ENCODE measurements at places on chromosomes 5 and 9.

GRCh38 chr5:116652196-116652729 lies 77.6 kb upstream of the SEMA6A start:
- no peak for DNase-seq

DNA sequence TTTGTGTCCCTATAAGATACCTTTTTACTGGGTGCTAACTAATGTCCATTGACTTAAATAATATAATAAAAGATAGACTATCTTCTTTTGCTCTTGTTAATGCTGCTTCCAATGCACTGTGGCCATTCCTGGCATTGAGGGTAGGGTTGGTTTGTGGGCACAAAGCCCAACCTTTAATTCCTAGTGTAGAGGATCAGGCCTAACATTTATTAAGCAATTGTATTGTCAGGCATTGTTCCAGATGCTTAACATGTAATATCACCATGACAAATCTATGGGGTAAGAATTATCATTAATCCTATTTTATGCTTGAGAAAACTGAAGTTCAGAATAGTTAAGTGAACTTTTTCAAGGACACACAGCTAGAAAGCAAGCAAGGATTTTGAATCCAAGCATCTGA lies 60.4 kb upstream of the GPBP1 start:
- DNase-seq = no peak

GRCh38 chr9:127058011-127058644 lies 64.3 kb downstream of the ANGPTL2 start:
- no peak for DNase-seq

GRCh38 chr9:33170464-33171415 lies 3.6 kb upstream of the B4GALT1 start:
- DNase-seq = no peak

- DNase-seq = no peak
Observed at GRCh38 chr5:175590471-175590881, 67.4 kb upstream of the HRH2 start.

DNA sequence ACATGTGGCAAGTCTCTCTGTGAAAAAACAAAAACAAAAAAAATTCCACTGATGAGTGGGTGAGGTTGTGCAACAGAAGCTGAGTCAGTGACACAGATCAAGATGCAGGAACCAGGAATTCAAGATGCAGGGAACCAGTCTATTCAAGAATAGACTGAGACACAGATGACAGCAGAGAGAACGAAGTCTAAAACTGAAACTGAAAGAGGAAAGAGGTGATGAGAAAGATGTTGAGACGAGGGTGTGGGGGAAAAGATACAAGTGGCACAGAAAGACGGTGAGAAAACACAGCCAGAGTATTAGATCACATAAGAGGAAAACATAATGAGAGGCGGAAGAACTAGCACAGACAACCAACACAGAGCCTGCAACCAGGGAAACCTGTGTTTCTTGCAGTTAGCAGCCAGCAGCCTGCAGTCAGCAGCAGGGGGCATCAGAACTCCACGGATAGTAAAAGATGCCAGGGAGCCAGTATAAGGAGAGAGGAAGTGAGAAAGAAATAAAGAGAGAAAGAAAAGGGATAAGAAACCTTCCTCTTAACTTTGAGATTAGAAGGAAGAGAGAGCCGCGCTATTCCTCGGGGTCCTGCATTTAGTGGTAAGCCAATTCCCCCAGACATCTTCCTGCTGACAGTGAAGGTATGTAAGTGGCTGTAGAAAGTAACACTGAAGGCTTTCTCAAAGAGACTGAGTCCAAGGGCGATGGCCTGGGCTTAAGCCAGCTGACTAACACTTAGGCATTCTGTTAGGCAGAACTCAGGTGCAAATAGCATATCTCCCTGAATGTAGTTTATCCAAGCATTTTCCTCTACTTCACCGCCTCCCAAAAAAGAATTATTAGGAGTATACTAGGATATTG lies 79.0 kb downstream of the TLR4 start:
- DNase-seq = no peak

- DNase-seq = no peak
Observed at GRCh38 chr5:80740999-80741398, 86.2 kb upstream of the DHFR start.

- DNase-seq = no peak
Observed at GRCh38 chr9:114061830-114062474, 16.1 kb downstream of the AMBP start.

- no peak for DNase-seq
Observed at GRCh38 chr9:97570899-97571298, 62.3 kb downstream of the TSTD2 start.

DNA sequence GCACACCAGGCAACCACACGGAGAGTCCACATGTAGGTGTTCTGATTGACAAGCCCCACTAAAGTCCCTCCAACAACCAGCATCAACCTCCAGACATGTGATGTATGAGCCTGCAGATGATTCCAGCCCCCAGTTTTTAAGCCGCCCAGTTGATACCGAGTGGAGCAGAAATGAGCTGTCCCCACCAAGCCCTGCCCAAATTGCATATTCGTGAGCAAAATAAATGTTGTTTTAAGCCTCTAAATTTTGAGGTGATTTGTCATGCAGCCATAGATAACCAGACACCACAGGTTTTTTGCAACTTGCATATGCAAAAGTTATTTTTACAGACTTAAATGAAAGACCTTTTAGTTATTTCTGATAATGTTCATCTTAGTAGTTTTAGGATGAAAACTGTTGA lies 187.7 kb downstream of the PIK3R1 start:
- DNase-seq = no peak

GRCh38 chr9:137402746-137403145 lies 20.2 kb downstream of the EXD3 start:
- no peak for DNase-seq

DNA sequence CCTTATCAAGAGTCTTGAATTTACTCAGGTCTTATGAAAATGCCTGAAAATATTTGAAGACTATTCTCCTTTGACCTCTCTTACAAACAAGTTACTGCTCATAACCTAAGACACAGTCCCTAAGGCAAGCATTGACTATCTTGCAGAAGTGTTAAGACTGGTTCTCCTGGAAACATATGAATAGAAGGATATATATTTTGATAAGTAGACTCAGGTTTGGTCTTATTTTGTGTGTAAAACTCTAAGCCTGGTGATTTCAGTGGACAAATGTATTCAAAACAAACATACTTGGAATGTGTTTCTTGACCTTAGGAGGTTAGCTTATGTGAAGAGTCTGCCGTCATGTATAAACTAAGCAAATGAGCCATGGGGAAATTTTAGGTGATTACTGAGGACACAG lies 7.5 kb upstream of the UBQLN1 start:
- no peak for DNase-seq

- no peak for DNase-seq
Observed at GRCh38 chr5:144281784-144282183, 111.1 kb downstream of the KCTD16 start.

DNA sequence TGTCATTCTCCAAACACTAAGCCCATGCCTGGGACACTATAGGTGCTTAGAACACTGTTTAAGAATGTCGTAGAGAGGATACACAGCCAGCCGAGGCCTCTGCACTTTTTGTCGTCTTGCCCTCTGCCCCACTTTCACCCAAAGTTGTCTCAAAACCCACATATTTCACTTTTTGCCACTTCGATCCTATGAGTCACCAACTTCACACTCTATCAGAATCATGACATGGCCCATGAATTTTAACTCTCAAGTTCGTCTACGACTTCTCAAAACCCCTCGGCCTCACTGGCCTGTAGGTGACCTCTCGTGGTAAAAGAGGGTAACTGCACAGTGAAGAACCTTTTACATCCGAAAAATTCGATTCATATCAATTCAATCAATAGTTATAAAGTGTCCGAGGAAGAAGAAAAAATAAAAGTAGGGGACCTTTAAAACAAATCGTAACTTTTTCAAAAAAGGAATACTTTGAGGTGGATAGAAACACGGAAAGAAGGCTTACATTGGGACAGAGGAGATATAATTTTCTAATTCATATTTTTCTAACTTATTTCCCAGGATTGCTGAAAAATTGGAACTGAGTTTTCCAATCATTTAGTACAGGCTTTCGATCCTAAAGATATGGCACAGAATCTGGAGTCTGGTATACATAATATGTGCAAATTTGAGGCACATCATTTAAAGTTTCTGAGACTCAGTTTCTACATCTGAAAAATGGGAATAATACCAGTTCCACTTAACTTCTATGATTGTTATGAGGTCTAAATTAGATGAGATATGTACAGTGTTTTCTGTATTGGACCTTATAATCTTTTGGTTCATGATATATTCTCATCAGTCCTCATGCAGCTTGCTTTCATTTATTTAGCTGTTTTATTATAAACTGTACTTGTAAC lies 122.6 kb downstream of the APBA1 start:
- no peak for DNase-seq

GRCh38 chr5:68217047-68217355 lies 1.4 kb downstream of the PIK3R1 start:
- DNase-seq = no peak

GRCh38 chr9:5846096-5846495 lies 13.2 kb upstream of the ERMP1 start:
- no peak for DNase-seq

Measured in stimulated activated CD8-positive, alpha-beta memory T cell treated with anti-CD3 and anti-CD28 coated beads, Interleukin-7, amount 100 ng/mL, for 24 hours (primary cell).